Stimulated activated CD8-positive, alpha-beta memory T cell treated with anti-CD3 and anti-CD28 coated beads, Interleukin-15, amount 100 ng/mL, for 1 hour (primary cell): ENCODE measurements at places on chromosomes 12 and 14.

GRCh38 chr14:71498212-71498611 lies 434.0 kb upstream of the RGS6 start:
- no peak for DNase-seq

DNA sequence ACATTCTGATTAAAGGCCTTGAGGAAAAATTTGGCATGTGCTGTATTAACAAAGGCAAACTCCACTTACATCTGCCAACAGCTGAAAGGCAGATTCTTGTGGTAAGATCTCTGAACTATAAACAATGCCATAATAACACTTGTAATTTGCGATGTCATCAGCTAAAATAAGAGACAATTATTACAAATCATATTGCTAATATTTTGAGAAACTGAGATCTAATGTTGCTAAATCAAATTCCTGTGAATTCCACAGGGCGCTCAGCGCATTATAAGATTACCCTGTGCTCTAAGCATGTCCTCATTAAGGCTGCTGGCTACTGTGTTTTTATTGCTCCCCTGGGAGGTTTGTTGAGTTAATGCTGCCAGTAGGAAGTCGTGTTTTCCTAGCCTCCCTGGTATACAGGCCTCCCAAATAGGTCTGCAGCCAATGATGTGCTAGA lies 244.8 kb downstream of the DACT1 start:
- no peak for DNase-seq

DNA sequence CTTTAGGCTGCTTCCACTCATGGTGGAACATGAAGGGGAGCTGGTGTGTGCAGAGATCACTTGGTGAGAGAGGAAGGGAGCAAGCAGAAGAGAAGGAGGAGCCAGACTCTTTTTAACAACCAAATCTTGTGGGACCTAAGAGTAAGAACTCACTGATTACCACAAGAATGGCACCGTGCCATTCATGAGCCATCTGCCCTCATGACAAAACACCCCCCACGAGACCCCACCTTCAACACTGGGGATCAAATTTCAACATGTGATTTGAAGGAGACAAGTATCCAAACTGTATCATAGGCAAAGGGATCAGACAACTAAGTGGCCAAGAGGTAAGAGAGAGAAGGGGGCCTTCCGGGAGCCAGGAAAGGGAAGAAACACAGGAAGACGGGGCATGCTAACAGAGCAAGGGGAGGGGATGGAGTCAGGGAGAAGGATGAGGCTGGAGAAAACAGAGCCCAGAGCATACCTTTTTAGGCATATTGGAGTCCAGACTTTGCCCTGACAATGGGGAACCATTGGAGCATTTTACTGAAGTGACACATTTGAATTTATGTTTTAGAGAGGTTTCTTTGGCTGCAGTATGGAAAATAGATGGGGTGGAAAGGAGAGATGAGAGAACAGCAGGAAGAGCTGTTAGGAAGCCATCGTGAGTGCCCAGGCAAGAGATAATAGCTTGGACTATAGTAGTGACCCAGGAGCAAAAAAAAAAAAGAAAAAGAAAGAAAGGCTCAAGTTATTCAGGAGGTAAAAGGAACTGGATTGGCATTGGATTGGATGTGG lies 204.4 kb upstream of the NUDT4 start:
- DNase-seq: no peak

GRCh38 chr14:50040401-50040775 lies 76.0 kb downstream of the VCPKMT start:
- no peak for DNase-seq

DNA sequence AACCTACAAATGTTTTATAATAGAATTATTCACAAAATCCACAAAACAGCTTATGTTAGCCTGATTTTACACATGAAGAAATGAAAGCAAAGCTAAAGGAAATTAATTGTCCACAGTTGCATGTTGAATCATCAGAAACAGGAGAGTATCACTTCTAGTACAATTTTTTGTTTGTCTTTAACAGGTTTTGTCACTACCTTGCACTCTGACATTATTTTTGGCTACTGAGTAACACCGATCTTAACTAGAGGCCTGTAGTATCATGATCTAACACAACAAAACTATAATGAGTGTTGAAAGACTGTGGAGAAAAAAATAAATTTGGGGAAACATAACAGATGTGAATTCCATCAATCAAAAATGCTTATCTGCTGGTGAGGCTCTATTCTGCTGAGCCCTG lies 60.1 kb downstream of the TAOK3 start:
- DNase-seq: no peak

DNA sequence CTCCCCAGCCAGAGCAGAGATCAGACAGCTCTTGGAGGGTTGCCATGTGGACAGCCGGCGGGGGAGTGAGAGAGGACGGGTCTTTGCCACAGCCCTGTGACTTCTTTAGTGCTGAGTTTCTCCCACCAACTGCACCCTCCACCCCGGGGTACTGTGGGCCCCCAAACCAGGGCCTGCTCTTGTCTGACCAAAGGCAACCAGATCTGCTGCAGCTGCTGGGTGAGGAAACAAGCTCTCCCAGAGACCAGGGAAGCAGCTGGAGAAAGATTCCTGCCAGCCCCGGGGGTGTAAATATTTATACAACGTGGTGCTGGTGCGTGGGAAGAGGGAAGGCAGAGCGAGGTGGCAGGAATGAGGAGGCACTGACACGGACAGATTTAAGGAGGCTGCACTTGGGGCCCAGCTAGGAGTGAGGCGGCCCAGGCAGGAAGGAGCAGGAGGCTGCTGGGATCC lies 14.3 kb upstream of the ZFP36L1 start:
- DNase-seq: no peak

DNA sequence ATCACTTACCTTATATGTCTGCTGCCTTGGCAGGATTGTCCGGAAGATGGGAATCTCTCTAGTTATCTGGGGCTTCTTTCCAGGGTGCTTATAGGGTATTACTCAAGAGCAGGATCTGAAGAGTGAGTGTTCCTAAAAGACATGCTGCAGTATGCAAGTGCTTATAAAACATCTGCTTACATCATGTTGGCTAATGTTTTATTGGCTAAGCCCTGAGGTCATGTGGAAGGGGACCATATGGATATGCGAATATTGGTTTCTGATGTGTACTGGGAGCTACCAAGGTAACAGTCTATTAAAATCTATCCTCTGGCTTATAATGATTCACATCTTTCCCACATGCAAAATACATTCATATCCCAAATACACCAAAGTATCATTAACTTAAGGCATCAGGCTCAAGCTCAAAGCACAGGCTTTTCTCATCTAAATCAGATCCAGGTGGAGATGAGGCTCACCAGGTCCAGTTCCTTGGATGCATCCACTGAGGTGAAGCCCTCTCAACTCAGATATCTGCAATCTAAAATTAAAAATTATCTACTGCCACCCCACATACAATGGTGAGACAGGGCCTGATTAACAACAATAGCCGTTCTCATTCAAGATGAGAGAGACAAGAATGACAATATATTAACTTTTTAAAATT lies 29.8 kb downstream of the LRRIQ1 start:
- no peak for DNase-seq

- DNase-seq: no peak
These were observed 42.9 kb upstream of the ATP23 start for GRCh38 chr12:57898308-57898970.

DNA sequence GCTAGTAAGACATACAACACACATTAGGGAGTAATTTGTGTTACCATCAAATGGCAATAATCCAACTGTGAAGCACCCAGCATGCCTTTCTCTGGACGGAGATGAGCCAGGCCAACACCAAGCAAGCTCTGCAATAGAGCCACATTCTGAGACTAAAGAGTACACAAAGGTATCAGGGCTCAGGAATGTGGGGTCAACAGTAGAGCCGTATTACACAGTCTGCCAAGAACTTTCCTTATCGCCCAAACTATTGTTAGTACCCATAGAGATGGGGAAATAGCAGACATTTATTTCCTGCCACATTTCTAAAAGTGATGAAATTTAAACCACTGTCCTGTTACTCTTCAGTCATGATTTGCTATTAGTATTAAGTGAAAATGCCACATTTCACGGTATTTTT lies 113.7 kb downstream of the BMP4 start:
- no peak for DNase-seq

DNA sequence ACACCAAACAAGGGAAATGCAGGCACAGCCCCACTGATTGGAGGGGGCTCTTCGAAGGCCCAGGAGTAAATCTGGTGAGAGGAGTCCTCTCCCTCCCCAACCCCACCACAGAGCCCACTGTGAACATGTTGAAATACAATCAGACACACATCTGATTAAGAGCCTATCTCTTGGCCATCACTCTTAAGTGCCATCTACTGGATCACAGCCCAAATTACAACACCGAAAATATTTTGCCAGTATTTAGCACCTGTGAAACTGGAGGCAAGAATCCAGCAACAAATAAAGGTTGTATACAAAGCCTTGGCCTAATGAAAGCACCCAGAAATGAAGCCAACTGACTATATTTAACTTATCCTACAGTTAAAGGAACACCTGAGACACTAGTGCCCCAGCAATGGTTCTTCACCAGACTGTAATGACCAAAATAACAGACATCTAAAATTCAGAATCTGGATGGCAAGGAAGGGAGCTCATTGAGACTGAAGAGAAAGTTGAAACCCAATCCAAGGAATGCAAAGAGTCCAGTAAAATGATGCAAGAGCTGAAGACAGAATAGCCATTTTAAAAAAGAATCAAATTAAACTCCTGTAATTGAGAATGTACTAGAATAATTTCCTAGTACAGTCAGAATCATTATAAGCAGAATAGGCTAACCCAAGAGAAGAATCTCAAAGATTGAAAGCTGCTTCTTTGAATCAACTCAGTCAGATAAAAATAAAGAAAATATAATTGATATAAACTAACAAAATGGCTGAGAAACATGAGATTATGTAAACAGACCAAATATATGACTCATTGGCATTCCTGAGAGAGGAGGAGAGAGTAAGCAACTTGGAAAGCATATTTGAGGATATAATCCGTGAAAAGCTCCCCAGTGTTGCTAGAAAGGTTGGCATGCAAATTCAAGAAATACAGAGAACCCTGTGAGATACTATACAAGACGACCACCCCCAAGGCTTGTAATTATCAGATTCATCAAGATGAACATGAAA lies 1117.0 kb downstream of the FLRT2 start:
- DNase-seq: no peak

DNA sequence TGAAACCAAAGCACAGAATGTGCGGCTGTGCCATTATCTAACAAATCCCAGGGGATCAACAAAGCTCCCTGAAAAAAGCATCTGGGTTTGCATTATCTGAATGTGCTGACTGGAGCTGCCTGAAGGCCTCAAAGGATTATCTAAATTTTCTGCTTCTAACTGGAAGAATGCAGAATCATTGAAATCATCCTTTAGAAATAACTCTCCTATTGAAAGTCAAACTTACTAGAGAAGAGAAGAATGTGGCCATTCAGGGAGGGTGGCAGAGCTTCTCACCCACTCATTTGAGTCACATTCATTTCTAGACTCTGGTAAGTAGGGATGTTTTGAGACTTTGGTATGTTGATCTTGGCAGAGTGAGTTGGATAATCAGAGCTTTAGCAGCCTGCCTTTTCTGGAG lies 220.6 kb upstream of the RGS6 start:
- DNase-seq: no peak

- DNase-seq: no peak
These were observed 51.9 kb upstream of the TSPAN11 start for GRCh38 chr12:30874455-30875321.

- DNase-seq: no peak
These were observed 248.5 kb downstream of the GLT1D1 start for GRCh38 chr12:129101816-129102215.

- DNase-seq: no peak
These were observed 34.7 kb downstream of the SPATA7 start for GRCh38 chr14:88420187-88420586.

DNA sequence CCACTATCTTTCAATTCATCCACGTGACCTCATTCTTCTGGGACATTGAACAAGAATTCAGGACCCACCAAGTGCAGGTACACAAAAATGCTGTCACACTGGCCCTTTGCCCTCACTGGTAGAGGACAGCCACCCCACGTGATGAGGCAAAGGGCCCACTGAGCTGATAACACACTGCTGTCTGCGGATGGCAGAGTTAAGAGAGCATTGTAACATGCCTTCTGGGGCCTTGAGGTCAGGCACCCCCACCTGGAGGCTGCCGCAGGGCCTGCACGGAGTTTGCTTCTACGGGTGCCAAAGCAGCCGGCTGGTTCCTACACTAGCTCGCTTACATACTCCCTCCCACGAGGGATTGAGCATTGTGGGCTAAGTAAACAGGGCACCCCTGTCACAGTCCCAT lies 101.0 kb downstream of the LRIG3 start:
- no peak for DNase-seq

GRCh38 chr12:60106214-60106613 lies 510.4 kb downstream of the SLC16A7 start:
- no peak for DNase-seq

- DNase-seq: no peak
These were observed 6.1 kb downstream of the HOXC10 start for GRCh38 chr12:53991077-53991460.

- no peak for DNase-seq
These were observed 1.6 kb downstream of the MGAT4C start for GRCh38 chr12:86254399-86255107.

DNA sequence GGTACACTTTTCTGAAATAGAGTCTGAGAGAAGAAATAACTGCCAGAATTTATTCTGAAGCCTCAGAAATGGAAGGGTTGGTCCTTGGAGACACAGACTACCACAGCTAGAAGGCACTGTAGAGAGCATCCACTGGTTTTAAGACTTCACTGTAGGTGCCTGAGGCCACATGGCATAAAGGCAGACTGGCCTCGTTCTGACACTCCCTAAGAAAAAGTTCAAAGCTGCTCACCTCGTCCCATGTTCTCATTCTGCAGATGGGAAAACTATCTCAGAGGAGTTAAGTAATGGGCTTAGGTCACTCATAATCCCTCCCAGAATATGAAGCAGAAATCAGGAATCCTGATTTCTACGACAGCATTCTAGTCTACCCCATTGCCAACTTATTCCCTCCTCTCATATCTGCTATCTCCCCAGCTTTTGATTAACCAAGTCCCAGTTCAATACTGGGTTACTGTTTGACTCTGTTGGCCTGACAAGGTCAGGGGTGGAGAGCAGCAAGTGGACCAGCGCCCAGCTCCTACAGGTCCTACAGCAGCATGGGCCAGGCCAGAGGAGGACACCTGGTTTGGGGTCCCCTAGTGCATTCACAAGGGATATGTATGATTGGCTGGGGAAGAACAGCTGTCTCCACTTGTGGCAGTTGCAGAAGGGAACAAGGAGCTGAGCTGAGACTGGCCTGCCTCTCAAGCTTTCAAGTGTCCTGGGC lies 3.7 kb downstream of the ITGA5 start:
- DNase-seq: no peak
